ENCODE measurements at places on chromosomes 7 and 10.
A peak's percentile ranks its signal among the peaks of the same experiment; 100 is the strongest.

- DNase-seq = no peak
Observed at GRCh38 chr7:30396389-30396788, 82.2 kb downstream of the NOD1 start.

DNA sequence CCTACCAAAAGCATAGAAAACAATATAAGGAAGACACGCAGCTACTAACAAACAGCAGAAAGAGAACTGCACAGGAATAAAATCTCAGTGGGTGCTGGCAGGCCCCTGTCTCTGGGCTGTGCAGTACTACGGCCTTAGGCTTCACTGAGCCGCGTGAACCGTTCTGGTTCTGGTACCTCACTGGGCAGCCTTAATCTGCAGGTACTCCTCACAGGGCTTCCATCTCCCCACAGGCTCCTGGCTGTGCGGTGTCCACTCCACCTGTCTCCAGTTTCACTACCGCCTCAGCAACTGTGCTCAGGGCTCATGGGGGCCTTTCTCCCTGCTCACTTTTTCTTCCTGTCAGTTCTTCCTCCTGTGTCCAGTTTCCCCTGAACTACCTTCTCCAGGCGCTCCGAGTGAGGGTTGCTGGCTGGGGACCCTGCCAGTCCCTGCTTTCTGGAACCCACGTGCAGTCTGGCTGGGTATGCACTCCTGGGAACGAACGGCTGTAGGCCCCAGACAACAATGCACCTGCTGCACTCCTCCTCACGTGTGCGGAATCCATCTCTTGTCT, 75.7 kb downstream of the VIPR2 start:
- peak; percentile 36 for DNase-seq

- DNase-seq = no peak
Observed at GRCh38 chr10:27235706-27236105, 4.9 kb downstream of the ACBD5 start.

- no peak for DNase-seq
Observed at GRCh38 chr10:35783305-35783838, 141.3 kb upstream of the FZD8 start.

DNA sequence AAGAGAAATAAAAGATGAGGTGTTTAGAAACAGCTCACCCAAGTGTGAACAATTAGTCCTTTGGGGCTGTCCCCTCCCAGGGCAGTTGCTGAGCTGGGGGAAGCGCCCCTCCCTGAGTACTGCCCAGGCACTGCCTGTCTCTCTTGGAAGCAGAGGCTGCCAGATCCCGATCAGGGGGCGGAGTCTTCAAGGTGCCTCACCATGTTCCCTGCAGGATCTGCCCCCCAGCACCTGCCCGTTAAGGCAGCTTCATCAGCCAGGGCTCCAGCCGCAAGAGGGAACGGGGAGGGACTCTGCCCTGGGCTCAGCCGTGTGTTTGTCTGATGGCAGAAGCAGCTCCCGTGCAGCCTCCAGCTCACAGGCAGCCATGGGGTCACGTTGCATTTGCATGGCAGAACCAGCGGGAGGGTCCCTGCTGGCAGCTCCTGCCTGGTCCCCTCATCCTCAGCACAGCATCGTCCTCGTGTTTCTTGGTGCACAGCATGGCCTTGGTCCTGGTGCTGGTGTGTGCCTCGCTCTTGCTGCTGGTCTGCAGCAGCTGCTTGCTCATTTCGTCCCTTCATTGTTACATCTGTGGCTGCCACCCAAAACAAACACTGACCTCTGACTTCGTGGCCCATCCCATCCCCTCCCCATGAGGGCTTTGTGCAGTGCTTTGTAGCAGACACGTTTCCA, 10.7 kb upstream of the DPYSL4 start:
- no peak for DNase-seq
